Airway epithelial cell (primary cell): ENCODE measurements at places on chromosomes 13 and 19. TPM values are rescaled to one million over a fixed set of nuclear protein-coding genes. Genes with fewer than 3 reads are reported as not detected.

SPACA4 gene
- not detected in 2 replicates for total RNA-seq

PPM1N gene
- 3.0 and 3.9 TPM in 2 replicates for total RNA-seq

WDR87 gene
- not detected in 2 replicates for total RNA-seq

BORCS8 gene
- total RNA-seq = 13.3 and 26.2 TPM in 2 replicates

ZNF563 gene
- 1.5 and 3.2 TPM in 2 replicates for total RNA-seq

BEST2 gene
- total RNA-seq = not detected in 2 replicates

SPTBN4 gene
- 0.07 and 0.28 TPM in 2 replicates for total RNA-seq

NKPD1 gene
- total RNA-seq = 2.3 and 2.6 TPM in 2 replicates

EPS8L1 gene
- 112 and 125 TPM in 2 replicates for total RNA-seq

ALOX5AP gene
- total RNA-seq = not detected in 2 replicates

WDR88 gene
- total RNA-seq = not detected in 2 replicates
